Large intestine (tissue), 12 donors: ENCODE measurements at places on chromosomes 2 and 18. TPM values are rescaled to one million over a fixed set of nuclear protein-coding genes. Genes with fewer than 3 reads are reported as not detected.

DNA sequence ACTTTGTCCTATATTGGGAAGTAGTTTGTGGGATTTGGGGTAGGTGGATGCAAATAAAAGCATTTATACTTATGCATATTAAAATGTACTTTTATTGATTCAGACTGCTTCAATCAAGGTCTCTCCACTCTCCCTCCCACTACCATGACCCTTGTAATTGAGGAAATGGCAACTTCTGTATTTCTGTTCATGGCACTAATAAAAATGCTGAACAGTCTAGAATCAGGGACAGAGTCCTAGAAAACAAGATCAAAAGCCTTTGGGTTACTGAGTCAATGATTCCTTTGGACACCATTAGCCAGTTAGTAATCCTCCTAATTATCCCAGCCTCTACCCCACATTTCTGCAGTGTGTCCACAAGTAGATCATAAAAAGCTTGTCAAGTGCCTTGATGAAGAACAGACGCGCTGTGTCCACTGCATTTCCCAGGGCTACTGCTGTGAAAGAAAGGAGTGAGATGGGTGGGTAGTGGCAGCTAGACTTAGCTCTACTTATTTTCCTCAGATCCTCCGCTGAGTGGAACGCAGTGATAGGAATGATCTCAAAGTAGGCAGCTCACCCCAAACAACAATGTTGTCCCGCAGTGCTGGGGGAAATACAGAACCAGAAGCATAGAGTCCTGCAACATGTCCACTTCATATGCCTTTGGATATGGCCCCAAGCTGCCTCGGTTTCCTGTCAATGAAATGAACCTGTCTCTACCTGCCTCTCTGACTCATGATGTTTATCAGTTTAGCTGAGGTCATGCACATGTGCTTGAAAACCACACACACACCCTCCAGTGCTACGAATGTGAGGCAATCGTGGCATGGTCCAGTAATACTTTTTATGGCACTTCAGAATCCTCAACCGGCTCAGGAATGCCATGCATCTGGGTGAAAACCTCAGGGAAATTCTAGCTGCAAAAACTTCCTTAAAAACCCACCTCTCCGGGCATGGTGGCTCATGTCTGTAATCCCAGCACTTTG is 115.5 kb downstream of the COL6A3 start:
- DNase-seq, result peak; percentile 87

DNA sequence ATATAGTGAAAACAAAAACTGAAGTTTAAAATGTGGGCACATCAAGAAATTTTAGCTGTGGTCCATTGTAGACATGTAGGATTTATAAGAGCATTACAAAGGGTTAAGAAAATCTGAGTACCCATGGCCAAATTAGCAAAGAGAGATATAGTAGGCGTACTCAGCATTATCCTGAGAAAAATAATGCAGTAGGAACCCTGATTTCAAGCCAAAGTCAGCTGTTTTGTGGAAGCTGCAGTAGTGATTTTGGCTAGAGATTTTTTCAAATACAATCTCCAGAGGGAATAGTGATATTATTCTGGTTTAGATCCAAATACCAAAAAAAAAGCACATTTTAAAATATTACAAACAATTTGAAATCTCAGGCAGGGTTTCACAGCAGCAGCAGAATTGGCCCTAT is 450.9 kb downstream of the FBXO15 start:
- DNase-seq, result no peak

DNA sequence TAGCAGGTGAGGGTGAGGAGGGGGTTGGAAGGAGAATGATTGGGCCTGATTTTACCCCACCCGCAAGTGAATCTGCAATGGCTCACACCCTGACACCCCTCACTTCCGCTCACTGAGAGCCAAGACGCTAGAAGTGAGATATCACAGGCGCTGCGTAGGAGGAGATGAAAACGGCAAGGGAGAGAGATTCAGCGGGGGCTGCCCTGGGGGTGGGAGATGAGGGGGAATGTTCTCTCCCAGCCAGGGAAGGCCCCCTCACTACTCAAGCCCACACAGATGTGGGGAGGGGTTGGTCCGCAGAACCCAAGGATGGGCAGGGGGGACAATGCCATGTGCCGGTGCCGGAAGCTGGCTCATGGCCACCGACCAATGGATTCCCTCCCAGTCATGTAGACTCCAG is 32.9 kb downstream of the LOXHD1 start:
- no peak for DNase-seq

GRCh38 chr2:203928849-203929248 is 7.7 kb upstream of the ICOS start:
- DNase-seq, result no peak

DNA sequence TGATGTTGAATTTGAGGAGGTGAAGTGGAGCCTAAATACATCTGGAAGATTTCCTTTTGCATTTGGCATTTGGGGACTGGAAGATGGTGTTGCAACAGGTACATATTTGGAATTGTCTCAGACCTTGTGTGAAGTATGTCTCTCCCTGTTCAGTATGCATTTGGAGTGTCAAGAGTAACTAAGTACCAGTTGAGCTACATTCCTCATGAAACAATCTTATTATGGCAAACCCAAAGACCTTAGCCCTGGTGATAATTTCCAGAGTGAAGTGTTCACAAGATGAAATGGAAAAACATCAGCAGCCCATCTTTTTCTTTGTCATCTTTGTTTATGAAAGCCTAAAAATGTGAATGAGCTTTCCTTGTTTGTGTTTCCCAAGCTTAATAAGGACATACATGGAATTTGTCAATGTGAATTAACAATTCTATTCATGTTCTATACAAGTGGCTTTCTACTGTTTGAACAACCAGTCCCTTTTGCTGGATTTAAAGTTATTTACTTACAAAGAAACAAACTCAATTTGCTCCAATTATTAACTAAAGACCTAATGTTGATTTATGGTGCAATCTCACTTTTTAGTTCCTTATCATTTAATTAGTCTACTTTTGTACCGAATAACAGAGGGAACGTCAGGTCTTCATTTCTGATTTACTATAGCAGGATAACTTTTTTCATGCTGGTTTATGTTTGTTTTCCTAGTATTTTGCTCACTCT is 42.1 kb upstream of the PPP1R1C start:
- no peak for DNase-seq

- DNase-seq, result peak; percentile 23
These were observed 11.7 kb upstream of the ACYP2 start for GRCh38 chr2:54103454-54104314.

- DNase-seq, result no peak
These were observed 140.1 kb upstream of the HAAO start for GRCh38 chr2:42932271-42933151.

- DNase-seq, result no peak
These were observed 141.2 kb downstream of the IKZF2 start for GRCh38 chr2:213010106-213010779.

DNA sequence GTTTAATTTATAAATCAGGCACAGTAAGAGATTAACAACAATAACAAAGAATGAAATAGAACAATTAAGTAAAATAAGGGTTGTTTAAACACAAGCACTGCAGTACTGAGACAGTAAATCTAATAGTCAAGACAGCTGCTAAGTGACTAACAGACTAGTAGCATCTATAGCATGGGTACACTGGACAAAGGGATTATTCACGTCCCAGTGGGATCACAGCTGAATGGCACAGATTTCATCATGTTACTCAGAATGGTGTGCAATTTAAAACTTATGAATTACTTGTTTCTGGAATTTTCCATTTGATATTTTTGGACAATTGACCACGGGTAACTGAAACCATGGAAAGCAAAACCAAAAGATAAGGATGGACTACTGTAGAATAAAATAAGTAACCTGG is 161.9 kb upstream of the DAPL1 start:
- DNase-seq, result no peak

- no peak for DNase-seq
These were observed 138.8 kb downstream of the MYT1L start for GRCh38 chr2:2192091-2192955.

GRCh38 chr2:184920451-184920965 is 322.2 kb downstream of the ZNF804A start:
- DNase-seq, result no peak

- no peak for DNase-seq
These were observed 630 bp upstream of the ZNF512 start for GRCh38 chr2:27582129-27582694.

DNA sequence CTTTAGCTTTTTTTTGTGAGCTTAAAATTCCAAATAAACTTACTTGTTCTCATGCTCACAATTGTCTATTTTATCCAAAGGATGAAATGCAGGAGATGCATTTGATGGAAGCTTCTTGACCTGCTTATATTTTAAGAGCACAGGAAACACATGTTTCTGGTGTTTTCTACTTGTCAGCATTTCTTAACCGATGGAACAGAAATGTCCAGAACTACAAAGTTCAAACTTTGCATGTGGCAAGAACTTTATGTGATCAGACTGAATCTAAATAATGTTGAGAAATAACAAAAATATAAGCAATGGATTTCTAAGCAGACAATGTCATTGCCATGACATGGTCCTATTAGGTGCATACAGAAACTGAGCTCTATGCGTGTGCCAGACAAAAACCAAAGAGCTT is 9.9 kb upstream of the CTLA4 start:
- no peak for DNase-seq

DNA sequence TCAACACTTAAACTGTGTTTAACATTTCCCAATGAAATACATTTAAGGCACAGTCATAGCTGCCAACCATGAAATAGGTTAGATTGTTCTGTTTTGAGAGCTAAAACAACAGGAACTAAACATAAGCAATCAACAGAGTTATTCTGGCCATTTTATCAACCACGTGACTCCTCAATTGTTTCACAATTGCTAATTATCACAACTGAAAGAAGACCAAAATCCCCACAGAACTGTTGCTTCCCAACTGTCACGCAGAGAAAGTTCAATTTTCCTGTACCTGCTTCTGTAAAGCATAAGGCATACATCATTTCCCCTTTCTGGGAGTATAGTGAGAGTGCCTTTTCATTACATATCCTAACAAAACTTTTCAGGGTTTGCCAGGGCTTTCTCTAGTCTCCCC is 248.6 kb downstream of the EPHA4 start:
- DNase-seq, result no peak

GRCh38 chr2:205738117-205738968 is 56.0 kb downstream of the NRP2 start:
- no peak for DNase-seq

GRCh38 chr18:59954241-59954640 is 54.4 kb downstream of the PMAIP1 start:
- no peak for DNase-seq

GRCh38 chr2:85112906-85113625 is 20.1 kb upstream of the TCF7L1 start:
- no peak for DNase-seq

DNA sequence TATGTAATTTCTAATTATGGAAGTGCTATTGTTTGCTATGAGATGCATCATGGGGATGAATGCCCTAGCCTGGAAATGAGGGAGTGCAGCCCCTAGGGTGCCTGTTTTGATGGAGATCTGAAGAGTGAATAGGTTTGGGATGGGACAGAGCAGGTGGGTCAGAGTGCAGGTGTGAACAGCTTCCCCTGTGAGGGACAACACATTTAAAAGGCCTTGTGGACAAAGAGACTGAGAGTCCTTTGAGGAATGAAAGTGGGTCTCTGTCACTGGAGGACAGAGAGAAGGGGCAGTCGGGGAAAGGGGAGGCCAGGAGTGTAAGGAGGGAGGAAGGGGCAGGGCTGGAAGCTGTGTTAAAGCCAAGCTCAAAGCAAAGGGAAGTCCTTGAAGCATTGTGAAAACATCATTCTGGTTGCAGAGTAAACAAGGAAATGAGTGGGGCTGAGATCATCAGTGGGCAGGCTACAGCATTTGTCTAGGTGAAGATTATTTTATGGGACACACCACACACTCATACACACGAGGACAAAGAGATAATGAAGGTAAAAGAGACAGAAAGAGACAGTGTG is 877.6 kb downstream of the SLC4A3 start:
- DNase-seq, result peak; percentile 13

- DNase-seq, result no peak
These were observed 468.2 kb upstream of the ST6GAL2 start for GRCh38 chr2:107354175-107354574.

- peak; percentile 52 for DNase-seq
These were observed 344.0 kb downstream of the PIK3C3 start for GRCh38 chr18:42298759-42299675.

DNA sequence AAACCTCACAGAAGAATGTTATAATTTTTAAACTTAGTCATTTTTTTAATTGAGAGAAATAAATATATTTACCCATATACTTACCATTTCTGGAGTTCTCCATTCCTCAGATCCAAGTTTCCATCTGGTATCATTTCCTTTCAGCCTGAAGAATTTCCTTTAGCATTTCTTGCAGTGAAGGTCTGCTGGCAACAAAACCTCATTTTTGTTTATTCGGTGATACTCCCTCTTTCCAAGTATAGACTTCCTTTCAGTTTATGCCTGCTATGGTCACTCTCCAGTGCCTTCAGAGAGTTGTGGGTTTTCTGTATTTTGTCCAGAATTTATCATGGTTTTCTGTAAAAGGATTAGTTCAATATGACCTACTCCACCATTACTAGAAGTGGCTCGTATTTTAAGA is 17.0 kb downstream of the WDPCP start:
- no peak for DNase-seq

DNA sequence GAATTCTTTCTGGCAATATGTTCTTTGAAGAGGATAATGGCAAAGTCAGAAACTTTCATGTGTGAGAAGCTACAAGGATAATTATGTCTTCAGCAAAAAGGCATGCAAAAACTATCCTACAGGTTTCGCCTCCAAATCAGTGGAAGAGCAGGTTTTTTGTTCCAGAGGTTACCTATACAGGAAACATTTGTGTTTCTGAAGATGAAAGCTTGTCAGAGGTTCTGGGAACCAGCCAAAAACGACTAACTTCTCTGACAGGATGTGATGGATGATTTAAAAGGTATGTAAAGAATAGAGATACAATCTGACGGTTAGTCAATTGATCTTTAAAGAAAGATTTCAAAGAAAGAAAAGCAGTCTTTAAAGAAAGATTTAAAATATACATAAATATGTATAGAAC is 37.6 kb downstream of the RND3 start:
- no peak for DNase-seq

DNA sequence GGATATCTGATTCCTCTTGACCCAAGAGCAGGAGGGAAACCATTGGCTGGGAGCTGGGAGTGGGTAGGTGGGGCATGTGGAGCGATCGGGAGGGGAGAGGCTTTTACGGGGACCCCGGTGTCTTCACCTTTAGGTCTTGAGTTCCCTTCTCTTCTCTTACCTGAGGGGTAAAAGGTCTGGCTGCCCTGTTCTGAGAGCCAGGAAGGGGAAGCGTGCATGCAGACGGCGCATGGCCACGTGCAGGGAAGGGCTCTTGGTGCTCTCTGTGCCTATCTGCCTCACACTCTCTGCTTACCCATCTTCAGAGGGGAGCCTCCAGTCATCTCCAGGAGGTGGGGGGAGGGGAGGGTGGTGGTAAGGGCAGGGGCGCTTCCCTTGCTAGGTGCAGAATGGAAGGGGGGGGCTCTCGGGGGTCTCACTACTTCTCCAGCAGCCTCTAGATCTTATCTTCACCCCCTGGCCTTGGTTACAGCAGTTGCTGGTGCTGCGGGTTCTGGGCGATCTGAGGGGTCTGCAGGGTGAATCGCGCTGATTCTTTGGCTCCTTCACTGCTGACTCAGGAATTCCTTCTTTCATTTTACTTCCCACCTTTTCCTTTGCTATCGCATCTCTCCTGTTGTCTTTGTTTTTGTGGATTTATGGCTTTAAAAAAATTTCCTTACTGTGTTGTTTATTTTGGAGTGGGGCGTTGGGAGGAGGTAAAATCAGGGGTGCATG is 225.8 kb upstream of the HS6ST1 start:
- no peak for DNase-seq

The MOCOS gene
- polyA plus RNA-seq, result 3.8 TPM

The TP53I3 gene
- polyA plus RNA-seq, result 36.0 TPM

The PPP1CB gene
- polyA plus RNA-seq, result 178 TPM

The NGEF gene
- polyA plus RNA-seq, result 22.9 TPM

The KCNE4 gene
- polyA plus RNA-seq, result 3.4 TPM

The HSBP1L1 gene
- polyA plus RNA-seq, result 54.5 TPM

The CNTNAP5 gene
- 2.2 TPM for polyA plus RNA-seq

The GALNT5 gene
- 14.3 TPM for polyA plus RNA-seq

The HADHA gene
- 219 TPM for polyA plus RNA-seq

The RHOB gene
- polyA plus RNA-seq, result 94.6 TPM
